ENCODE measurements at places on chromosomes 12 and 14. TPM values are rescaled to one million over a fixed set of nuclear protein-coding genes. Genes with fewer than 3 reads are reported as not detected.

L3HYPDH gene
- polyA plus RNA-seq: 22.1 TPM

GRCh38 chr12:43008953-43009845 lies 419.7 kb upstream of the PRICKLE1 start:
- DNase-seq: peak; percentile 29

- DNase-seq: no peak
These were observed 188.4 kb upstream of the NAV3 start for GRCh38 chr12:77642246-77642645.

DNA sequence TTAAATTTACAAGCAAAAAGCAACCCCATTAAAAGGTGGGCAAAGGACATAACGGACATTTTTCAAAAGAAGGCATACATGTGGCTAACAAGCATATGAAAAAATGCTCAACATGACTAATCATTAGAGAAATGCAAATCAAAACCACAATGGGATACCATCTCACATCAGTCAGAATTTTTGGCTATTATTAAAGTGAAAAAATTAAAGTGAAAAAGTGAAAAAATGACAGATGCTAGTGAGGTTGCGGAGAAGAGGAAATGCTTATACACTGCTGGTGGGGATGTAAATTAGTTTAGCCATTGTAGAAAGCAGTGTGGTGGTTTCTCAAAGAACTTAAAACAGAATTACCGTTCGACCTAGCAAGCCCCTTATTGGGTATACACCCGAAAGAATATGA lies 7.9 kb downstream of the OTOGL start:
- DNase-seq: no peak

- DNase-seq: peak; percentile 79
These were observed at the start of gene CMKLR1 for GRCh38 chr12:108338915-108339657. Gene CMKLR1 (minus strand): TSS chr12:108339311. CDS start chr12:108293591, 45,720 bp downstream.

DNA sequence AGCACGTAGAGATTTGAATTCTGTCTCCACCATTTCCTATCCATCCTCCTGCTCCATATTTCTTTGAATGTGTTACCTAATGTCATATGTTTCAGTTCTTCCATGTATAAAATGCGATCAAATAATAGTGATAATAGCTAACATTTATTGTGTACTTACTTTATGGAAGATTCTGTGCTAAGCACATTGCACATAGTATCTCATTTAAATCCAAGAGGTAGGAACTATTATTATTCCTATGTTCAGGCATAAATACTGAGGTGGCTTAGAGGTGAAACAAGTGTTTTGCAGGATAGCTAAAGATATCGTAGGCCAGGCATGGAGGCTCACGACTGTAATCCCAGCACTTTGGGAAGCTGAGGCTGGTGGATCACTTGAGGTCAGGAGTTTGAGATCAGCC lies 17.5 kb upstream of the AICDA start:
- DNase-seq: no peak

- peak; percentile 49 for DNase-seq
These were observed 20.3 kb downstream of the MED13L start for GRCh38 chr12:116257215-116257614.

DNA sequence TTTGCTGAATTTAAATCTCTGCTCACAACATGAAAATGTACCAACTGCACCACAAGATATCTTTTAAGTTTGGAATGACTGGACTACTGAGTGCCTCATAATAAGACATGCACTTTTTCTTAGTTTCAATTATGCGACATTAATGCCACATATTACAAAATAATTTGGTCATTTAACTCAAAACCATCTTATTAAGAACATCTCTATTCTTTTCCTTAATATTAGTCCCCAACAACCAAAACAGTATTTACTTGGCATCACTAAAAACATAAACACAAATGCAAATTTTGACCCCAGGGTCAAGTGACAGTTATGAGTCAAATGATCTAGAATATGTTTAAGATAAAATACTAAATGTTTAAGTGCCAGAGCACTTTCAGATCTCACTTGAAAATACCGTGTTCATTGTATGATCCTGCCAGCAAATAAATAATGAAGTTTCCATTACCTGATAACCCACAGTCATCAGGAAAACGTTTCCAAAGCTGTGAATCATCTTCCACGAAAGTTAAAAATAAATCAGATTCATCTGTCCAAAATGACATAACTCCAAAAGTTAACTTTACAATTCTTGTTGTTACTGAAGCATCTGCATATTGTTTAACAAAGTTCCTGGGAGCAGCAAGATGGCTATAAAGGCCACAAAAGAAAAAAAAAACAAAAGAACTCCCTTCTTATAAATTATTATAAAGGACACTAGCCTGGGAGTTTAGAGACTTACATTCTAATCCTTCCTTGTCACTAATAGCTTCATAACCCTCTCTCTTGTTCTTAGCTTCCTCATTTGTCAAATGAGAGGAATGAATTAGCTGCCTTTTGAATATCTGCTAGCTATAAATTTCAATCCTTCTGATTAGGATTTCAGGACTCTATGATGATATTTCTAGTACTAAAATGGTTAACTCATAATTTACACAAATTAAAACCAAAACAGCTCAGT lies 30.5 kb upstream of the AP4S1 start:
- DNase-seq: peak; percentile 76

GRCh38 chr14:50318031-50318626 lies 6.0 kb downstream of the DMAC2L start:
- DNase-seq: peak; percentile 67

HOXC12 gene
- polyA plus RNA-seq: 0.06 TPM

BDKRB2 gene
- polyA plus RNA-seq: 3.7 TPM

DTX3 gene
- polyA plus RNA-seq: 36.2 TPM

KCNJ8 gene
- polyA plus RNA-seq: 32.1 TPM

HOXC6 gene
- polyA plus RNA-seq: 16.1 TPM

HPD gene
- polyA plus RNA-seq: 0.09 TPM

GRCh38 chr12:111430433-111431353 lies 25.0 kb downstream of the SH2B3 start:
- DNase-seq: no peak

DNA sequence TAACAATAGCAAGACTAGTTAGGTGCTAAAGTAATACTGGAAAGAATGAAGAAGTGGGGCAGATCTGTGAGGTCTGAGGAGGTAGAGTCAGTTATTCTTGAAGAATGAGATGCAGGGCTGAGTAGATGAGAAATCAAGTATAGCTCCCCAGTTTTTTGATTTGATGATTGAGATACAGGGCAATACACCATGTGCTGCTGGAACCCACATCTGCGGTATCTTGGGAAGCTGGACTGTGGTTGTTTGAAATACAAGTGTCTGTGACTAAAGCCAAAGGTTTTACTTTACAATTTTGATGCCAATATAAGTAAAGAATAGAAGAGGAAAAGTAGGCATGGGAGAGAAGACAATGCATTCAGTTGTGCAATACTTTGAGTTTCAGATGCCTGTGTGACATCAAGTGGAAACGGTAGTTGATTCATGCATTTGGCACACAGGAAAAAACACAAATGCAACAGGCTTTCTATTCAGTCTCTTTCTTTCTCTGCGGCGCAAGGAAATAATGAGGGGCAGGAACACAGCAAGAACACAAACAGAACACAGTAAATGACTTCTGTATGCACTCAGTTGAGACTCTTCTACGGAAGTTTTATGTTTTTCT lies 190.2 kb upstream of the SLC38A2 start:
- DNase-seq: peak; percentile 39

DNA sequence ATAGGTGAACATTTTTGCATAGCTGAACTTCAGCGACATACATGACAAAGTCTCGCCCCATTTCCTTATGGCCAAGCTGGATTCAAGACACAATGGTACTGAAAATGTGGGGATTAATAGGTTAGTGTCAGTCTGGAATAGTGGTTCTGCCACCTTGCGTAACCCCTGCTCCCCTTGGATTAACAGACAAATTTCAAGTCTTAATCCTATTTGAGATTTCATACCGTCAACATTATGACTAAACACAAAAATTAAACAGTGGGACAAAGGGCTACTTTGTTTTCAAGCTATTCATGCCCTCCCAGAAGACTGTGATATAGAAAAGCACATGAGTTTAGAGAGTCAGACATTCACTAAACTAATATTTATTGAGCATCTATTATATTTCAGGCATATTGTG lies 138.9 kb upstream of the HIF1A start:
- no peak for DNase-seq

GRCh38 chr12:4552191-4552590 lies 9.8 kb upstream of the DYRK4 start:
- no peak for DNase-seq

TSPAN31 gene
- 46.9 TPM for polyA plus RNA-seq

AKAP5 gene
- 0.22 TPM for polyA plus RNA-seq

RNF10 gene
- polyA plus RNA-seq: 158 TPM

DNA sequence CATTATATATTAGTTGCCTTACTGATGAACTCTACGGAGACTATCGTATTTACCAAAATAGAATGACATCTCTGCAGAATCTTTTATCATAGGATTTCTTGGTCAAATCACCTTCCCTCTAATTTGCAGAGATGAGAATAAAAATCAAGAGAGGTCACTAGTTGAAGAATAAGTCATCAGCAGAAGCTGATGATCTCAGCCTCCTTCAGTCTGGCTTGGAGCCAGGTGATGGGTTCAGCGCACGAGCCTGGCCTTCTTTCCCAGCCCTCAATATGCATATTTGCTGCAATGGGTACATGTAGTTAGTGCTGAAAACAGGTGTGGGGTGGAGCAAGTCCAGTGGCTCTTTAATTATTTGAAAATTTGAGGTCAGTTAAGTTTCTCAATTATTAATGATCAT lies 19.2 kb upstream of the EMP1 start:
- no peak for DNase-seq

DNA sequence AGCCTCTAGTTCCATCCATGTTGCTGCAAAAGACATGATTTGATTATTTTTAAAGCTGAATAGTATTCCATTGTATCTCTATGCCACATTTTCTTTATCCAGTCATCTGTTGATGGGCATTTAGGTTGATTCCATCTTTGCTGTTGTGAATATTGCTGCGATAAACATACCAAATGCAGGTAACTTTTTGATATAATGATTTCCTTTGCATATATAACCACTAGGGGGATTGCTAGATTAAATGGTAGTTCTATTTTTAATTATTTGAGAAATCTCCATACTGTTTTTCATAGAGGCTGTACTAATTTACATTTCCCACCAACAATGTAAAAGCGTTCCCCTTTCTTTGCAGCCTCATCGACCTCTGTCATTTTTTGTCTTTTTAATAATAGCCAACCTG lies 342.5 kb downstream of the MDGA2 start:
- DNase-seq: no peak

SLC10A1 gene
- not detected for polyA plus RNA-seq

DNA sequence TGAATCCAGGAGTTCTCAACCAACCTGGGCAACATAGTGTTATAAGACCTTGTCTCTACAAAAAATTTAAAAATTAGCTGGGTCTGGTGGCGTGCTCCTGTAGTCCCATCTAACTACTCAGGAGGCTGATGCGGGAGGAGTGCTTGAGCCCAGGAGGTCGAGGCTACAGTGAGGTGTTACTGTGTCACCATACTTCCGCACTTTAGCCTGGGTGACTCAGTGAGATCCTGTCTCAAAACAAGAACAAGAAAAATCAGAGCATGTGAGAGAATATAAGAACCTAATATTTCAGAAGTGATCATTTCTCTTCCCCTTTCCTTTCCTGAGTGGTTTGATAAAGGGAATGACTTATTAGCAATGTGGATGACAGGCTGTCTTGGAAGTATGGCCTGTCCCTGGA lies 9.5 kb downstream of the TRAF3 start:
- DNase-seq: no peak

GRCh38 chr12:92039046-92039445 lies 106.6 kb downstream of the BTG1 start:
- DNase-seq: peak; percentile 72

GRCh38 chr14:24692382-24693352 lies 58.7 kb upstream of the GZMB start:
- DNase-seq: no peak

DNA sequence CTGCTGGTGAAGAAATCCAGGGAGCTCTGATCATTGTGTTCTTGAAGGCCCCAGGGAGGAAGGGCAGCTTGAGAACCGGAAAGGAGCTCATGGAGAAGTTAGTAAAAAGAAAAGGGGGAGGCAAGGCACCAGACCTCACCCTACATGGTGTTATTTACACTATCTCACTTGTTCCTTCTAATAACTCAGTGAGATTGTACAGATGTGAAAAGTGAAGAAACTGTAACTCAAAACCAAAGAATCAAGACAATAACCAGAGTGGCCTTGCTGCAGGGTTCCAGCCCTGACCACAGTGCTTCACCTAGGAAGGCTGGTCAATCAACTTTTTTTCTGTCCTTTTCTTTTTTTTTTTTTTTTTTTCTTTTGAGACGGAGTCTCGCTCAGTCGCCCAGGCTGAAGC lies 353.6 kb downstream of the TMTC2 start:
- DNase-seq: no peak

DNA sequence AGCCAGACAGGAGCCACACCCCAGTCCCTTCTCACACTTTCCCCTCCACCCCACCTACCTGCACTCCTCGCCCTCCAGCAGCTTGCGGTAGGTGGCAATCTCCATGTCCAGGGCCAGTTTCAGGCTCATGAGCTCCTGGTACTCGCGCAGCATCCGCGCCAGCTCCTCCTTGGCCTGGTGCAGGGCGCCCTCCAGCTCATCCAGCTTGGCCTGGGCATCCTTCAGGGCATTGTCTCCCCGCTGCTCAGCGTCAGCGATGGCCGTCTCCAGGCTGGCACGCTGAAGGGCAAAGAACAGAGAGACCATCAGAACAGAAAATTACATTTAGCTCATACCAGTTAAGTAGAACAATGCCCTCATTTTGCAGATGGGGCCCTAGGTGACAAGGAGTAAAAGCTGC lies 5.5 kb downstream of the KRT74 start:
- DNase-seq: no peak

DNA sequence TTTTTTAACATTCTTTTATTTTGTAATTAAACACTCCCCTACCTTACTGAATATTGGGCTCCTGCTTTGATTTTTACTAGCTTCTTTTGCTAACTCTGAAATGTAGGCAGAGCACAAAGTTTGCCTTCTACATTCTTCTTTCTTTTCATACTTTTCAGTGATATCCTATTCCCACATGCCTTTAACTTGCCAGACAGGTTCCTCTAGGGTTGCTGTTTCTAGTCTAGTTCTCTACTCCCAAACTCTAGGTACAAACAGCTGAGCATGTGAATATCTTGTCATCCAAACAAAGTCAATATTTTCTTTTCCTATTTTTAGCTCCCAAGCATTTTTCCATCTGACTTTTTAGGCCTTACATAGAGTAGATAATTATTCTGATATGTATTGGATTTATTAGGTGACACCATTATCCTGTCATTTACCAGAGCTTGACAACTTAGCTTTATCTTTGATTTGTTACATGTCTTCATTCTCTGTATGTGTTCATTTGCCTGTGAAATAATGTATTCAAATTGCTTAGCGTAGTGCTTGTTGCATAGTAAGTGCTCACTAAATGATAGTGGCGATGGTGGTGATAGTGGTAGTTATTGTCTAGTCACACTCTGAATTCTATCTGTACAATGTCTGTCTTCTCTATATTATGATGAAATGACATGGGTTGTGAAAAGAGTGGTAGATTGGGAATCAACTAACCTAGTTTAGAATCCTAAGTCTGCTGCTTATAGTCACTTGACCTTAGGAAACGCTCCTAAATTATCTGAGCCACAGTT lies 73.6 kb upstream of the DNM1L start:
- no peak for DNase-seq

GRCh38 chr12:17371491-17372215 lies 718.3 kb downstream of the RERGL start:
- no peak for DNase-seq

Measured in muscle of leg (tissue), 16 donors.